ENCODE measurements at places on chromosomes 4 and X.

DNA sequence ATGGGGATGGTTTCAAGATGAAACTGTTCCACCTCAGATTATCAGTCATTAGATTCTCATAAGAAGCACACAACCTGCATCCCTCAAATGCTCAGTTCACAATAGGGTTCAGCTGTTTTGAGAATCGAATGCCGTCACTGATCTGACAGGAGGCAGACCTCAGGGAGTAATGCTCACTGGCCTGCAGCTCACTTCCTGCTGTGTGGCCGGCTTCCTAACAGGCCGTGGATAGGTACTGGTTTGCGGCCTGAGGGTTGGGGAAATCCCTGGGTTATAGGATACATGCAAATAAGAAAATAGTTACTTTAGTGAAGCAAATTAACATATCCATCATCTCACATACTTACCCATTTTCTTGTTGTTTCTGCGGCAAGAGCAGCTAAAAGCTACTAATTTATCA lies 160.4 kb downstream of the MAD2L1 start:
- no peak for DNase-seq

DNA sequence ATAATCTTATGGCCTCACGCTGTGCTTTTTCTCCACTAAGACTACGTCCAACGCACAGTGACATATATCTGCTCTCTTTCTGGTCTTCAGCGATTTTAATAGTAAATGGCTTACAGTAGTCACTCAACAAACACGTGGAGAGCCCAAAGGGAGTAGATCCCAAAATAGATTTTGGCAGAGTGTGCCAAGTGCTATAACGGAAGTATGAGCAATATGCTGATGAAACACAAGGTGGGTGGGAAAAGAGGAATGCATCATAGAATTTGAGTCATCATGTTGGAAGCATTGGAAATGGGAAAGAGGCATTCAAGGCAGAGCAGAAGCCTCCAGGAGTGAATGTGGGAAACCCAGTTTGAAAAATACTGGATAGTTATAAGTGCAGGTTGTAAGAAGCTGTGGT lies 129.1 kb upstream of the LDB2 start:
- no peak for DNase-seq

- no peak for DNase-seq
Observed at GRCh38 chr4:70734971-70735370, 13.2 kb downstream of the RUFY3 start.

- no peak for DNase-seq
Observed at GRCh38 chrX:38970074-38970473, 168.8 kb downstream of the MID1IP1 start.

DNA sequence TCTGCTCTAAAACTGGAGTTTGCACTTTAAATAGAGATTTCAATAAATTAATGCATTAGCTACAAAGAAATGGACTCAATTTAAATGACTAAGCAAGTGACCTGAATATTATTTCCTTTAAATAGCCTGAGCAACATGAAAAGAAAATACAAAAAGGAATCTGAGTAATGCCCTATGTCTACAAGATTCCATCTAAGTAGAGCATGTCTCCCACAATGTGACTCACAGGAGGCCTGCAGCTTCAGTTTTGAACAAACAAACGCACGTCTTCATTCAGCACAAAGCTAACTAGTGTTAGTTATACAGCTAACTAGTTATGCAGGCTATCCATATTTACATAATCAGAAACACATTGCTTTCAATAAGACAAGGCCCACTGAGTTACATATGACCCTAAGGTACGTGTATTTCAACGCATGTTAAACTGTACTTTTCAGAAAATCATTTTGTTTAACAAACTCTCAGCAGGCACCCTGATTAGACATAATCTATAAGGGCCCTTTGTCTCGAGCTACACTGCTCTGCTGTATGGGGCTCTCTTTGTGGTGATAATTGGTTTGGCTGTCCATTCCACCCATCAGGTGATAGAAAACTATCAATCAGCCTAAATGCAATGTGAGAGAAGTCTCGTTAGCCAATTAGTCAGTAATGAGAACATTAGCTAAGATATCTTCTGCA lies 116.5 kb downstream of the MAML3 start:
- DNase-seq, result no peak

- no peak for DNase-seq
Observed at GRCh38 chr4:131339137-131339536, 1810.0 kb upstream of the PCDH10 start.

DNA sequence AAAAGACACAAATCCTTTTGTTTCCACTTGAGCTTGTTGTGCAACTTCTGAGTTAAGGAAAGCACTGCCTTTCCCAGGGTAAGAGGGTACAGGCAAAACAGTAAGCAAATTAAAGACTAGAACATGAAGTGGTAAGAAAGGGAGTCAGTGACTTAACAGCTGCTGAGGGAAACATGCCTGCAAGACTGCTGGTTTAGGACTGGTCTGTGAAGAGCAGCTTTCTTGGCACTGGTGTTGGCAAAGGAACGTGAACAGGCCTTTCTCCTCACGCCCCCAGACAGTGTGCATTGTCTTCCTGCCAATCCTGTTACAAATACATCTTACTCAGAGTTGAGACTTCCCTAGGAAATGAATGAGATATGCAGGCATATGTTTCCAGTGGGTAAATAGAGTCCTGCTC lies 2.6 kb downstream of the LHFPL1 start:
- no peak for DNase-seq

GRCh38 chrX:149259241-149259640 lies 245.9 kb downstream of the IDS start:
- DNase-seq, result no peak

- no peak for DNase-seq
Observed at GRCh38 chrX:153649178-153649914, 2.3 kb downstream of the DUSP9 start.

GRCh38 chr4:26985873-26986272 lies 125.2 kb downstream of the STIM2 start:
- DNase-seq, result no peak

GRCh38 chrX:149462849-149463248 lies 42.3 kb downstream of the IDS start:
- no peak for DNase-seq

- DNase-seq, result no peak
Observed at GRCh38 chr4:123159479-123159878, 237.1 kb upstream of the NUDT6 start.

DNA sequence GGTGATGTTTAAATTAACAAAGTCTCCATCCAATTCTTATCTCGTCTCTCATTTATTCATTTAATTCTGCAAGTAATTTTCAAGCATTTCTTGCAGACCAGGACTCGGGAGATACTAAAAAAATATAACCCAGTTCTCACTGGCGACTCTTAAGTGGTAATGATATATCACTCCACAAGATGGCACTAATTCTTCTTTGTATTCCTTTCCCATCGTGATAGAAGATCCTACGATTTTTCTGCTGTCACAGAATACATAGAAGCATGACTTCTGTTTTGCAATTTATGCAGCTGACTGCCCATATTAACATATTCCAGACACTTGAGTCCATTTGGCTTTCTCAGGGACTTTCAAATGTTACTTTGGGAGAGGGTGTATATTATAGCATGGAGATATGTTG lies 64.0 kb upstream of the FGF13 start:
- no peak for DNase-seq

DNA sequence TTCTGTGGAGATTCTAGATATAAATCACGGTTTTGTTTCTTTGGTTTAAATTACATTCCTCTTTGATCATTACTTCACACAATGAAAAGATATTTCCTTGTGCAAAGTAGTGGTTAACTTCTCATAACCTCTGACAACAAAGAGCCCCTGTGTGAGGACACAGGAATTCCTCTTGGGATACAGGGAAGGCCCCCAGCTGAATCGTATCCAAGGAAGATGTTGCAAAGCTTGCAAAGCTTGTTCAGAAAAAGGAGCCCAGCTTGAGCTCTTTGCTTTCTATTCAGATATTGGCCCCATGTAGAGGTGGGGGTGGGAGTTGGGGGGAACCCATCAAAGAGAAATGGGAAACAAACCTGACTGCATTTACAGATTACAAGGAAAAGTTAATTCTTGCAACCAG lies 145.7 kb downstream of the RELL1 start:
- no peak for DNase-seq

DNA sequence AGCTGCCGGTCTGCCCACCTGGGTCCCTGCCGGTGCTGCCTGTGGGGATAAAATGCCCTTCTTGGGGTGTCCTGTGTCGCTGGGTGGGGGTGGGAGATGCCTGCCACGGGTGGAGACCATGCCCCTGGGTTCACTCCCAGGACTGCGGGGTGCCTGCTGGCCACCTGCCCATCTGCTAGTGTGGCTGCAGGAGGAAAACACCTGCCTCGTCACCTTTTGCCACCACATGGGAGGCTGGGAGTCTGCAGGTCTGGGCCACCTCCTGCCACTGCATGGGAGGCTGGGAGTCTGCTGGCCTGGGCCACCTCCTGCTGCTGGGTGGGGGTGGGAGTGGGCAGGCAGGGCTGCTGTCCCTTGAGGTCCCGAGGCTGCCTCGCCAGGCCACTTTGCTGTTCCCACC lies 58.8 kb upstream of the AFAP1 start:
- DNase-seq, result no peak

DNA sequence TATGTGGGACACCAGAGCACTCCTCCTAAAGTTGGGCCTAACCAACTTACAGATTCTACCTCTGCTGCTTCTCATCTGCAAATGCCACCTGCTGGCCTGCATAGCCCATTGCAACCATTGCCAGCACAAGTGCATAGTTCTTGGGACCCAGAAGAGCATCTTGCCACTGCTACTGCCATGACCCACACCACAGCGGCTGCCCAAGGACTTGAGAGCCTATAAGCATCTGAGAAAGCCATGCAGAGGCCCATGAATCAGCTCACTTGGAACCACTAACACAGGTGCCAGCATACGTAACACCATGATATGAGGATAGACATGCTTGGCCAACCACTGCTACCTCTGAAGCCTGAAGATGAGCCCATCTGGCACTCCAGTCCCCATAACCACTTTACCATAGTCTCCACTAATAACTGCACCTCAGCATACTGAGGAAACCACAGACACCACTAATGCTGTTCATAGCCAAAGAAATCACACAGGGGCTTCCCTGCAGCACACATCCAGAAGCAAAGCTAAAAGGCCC lies 258.1 kb upstream of the AGTR2 start:
- DNase-seq, result no peak

GRCh38 chrX:27085346-27085745 lies 377.8 kb downstream of the PPP4R3C start:
- DNase-seq, result no peak

DNA sequence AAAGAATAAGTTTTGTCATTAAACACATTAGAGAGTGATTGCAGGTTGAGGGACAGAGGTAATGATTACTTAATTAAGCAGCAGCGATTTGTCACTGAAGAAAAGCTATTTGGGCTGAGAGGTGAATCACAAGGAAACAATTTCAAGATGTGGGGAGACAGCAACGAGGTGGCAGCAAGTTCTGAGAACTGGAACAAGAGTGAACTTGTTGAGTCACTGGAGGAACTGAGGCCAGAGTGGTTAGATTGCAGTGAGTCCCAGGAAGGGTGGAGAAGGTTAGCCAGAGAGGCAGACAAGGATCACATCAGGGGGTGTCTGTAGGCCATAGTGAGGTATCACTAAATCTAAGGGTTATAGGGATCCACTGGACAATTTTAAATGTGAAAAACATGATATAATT lies 57.9 kb upstream of the TMPRSS11A start:
- DNase-seq, result no peak

DNA sequence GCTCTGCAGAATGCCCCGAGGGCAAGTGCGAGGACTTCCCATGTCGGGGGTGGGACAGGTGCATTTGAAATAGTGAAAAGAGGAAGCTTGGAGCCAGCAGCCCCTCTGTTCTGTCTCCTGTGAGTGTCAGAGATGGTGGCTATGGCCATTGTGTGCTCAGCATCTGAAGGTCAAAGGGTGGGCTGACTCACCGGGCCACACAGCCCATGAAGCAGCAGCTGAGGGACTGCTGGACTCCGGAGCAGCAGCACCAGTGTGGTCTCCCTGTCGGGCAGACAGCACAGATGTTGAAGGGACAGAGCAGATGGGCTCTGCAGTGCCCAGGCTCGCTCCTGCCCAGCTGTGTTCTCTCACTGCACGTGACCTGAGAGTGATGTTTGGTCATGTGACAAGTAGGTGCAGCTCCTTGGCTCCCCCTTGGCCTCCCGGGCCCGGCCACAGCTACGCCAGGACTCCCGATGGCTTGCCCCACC lies 53.5 kb downstream of the TBC1D14 start:
- DNase-seq, result no peak

DNA sequence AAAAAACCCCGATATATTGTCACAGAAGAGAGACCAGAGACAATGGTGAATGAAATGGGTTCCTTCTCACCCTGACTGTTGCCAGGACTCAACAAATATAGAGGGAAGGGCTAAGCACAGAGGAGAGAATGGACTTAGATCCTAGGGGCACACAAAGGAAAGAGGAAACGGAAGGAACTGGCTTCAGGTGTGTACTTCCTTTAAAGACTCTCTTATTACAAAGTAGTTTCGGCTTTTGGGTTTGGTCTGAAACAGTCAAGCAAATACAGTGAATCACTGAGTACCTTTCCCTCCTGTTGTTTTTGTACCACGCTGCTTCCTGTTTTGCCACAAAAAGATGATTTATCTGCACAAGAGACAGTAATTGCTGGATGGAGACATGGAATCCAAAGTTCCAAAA lies 46.1 kb upstream of the S100G start:
- DNase-seq, result no peak

DNA sequence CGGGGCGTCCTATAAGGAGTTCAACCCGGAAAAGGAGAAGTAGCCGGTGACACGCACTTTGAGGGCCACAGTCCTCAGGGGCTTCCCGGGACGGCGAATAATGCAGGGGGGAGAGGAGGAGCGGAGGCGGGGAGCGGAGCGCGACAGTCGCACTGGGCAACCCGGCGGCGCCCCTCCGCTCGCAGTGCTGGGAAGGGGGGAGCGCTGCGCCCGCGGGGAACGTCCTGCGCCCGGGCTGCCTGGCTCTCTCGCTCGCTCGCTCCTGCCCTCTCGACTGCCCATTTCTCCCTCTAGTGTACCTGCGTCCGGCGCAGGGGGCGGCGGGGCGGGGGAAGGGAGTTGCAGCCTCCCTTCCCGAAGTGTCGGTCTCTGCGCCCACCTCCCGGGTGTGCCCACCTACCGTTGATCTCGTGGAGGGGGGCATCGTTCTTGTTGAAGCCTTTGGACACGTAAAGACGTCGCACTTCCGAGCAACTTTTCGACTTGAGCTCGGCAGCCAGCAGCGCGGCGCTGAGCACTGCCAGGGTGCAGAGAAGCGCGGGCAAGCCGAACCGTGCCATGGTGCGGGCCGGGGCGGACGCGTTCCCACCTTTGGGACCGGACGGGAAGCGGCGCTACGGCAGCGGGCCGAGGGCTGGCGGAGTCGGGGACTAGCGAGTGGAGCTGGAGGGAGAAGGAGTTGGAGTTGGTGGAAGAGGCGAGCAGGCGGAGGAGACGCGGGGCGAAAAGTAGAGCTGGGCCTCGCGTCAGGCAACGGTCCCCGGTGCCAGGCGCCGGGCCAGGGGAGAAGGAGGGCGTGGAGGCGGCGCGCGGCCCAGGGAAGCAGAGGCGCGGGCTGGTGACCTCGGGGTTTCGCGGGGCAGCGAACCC lies 648 bp downstream of the GPC4 start:
- DNase-seq, result no peak

- DNase-seq, result no peak
Observed at GRCh38 chr4:54548098-54548620, 109.6 kb upstream of the KIT start.

GRCh38 chrX:13652287-13652793 lies 601 bp upstream of the TCEANC start:
- no peak for DNase-seq

All from left lung (tissue), 14 donors.